Stimulated activated CD4-positive, alpha-beta T cell treated with anti-CD3 and anti-CD28 coated beads, TNF-alpha, amount 100 ng/mL, for 24 hours (primary cell): ENCODE measurements at places on chromosomes 7 and 10.
A peak's percentile ranks its signal among the peaks of the same experiment; 100 is the strongest.

- no peak for DNase-seq
These were observed 580.5 kb downstream of the AUTS2 start for GRCh38 chr7:70178787-70179186.

DNA sequence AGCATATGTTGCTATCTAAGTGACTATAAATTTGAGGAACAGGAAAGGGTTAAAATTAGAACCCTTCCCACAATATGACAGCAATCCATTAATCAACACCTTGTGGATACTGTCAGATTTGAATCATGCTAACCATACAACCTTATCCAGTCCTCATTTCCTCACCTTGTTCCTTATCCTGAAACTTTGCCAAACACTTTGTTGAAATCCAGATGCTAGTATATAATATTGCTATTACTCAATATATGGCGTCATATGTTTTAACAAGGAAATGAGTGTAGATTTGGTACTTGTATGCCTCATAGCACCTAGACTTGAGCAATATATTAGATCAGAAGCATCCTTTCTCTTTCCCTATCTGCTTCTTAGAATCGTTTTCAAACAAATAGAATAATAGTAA lies 66.3 kb upstream of the SLC25A13 start:
- no peak for DNase-seq

DNA sequence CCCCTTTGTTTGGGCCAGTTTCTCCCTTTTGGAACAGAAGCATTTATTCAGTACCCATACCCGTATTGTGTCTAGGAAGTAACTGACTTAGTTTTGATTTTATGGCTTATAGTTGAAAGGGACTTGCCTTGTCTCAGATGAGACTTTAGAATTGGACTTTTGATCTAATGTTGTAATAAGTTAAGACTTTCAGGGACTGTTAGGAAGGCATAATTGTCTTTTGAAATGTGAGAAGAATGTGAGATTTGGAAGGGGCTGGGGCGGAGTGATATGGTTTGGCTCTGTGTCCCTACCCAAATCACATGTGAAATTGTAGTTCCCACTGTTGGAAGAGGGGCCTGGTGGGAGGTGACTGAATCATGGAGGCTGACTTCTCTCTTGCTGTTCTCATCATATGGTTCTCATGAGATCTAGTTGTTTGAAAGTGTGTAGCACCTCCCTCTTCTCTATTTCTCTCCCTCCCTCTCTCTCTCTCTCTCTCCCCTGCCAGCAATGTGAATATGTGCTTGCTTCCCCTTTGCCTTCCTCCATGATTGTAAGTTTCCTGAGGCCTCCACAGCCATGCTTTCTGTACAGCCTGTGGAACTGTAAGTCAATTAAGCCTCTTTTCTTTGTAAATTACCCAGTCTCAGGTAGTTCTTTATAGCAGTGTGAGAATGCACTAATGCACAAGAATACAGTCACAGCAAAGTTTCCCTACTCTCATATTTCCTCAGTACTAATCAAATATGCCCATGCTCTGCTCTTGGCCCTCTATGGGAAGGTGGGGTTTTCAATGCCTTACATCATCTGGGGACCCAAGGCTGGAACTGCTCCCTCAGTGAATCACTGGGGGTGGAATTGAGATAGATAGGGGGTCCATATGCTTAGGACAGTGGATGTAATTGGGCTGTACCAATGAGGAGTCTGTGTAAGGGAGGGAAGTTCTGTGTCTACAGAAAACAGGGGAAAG lies 17.2 kb upstream of the AKR1C1 start:
- no peak for DNase-seq

DNA sequence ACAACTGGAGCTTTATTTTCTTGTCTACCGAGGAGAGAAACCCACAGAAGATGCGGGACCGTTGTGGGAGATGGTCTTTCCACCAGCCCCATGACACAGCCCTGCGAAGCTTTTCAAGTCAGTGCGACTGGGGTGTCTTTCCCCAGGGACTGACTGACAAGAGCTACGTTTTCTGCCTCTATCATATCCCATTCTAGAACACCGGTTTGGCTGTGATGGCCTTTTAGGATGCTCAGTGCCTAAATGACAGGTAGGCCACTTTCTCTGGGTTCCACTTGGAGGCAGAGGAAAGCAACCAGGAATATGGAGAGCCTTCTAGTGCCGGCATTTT lies 16.9 kb downstream of the SLC13A4 start:
- no peak for DNase-seq

GRCh38 chr10:59085054-59085453 lies 91.4 kb upstream of the PHYHIPL start:
- no peak for DNase-seq

GRCh38 chr7:122161628-122162027 lies 17.6 kb upstream of the AASS start:
- no peak for DNase-seq

- no peak for DNase-seq
These were observed 52.1 kb upstream of the CAV2 start for GRCh38 chr7:116447436-116447835.

DNA sequence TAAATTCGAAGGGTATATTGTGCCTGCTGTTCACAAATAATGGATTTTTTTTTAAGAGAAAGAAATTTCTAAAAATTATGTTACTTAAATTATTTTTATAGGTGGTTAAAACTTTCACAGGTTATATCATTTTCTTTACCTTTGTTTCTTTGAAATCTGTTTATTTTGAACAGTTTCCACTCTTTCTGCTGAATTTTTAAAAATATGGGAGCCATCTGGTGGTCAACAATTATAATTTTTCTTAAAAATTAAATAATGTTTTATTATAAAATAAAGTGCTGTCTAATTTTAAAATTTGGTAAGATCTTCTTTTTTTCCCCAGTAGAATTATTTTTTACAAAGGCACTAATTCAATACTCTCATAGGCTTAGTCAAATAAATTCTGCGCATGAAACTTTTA lies 263.9 kb downstream of the ETV1 start:
- DNase-seq, result no peak

- DNase-seq, result no peak
These were observed 5.3 kb downstream of the ARPC1A start for GRCh38 chr7:99331002-99331401.

DNA sequence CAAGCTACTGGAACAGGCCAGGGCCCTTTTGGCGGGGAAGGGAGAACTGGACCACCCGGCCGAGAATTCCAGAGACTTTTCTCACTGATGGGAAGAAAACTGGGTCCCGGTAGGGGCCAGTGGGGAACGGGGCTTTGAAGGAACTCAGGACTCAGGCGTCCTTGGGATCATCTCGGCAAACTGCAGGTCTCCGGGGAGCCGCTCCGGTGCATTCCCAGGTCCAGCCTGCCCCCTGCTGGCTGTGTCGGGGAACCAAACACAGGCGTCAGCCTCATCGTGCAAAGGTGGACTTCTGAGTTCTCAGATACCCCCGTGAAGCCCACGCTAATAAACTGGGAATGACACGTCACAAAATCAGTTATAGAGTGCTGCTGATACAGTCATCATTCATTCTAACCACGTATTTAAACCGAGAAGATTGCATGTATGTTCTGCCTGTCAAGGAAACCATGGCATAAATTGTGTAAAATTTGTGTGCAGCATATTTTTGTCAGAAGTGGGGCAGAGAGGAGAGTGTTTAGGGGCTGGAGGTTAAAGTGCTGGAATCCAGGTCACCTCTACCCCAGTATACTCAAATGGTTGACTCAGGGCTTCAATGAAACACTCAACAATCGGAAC lies 76.1 kb upstream of the CPXM2 start:
- peak; percentile 52 for DNase-seq

DNA sequence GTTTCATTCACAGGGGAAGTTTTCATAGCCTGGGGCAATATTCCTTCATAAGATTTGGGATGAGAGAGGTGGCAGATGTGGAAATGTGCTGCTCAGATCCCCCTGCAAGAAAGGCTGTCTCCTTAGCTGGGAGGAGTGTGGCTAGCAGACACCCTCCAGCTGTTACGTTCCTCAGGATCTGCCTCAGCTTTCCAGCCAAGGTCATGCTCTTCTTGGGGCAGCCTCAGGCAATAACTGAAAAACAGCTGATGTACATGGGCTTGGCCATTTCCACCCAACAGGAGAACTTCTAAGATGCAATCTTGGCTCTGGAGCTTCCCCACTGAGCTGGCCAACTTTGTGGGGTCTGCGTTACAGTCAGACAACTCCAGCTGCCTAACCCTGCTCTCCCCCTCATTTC lies 51.3 kb upstream of the SEPTIN7 start:
- DNase-seq, result no peak

DNA sequence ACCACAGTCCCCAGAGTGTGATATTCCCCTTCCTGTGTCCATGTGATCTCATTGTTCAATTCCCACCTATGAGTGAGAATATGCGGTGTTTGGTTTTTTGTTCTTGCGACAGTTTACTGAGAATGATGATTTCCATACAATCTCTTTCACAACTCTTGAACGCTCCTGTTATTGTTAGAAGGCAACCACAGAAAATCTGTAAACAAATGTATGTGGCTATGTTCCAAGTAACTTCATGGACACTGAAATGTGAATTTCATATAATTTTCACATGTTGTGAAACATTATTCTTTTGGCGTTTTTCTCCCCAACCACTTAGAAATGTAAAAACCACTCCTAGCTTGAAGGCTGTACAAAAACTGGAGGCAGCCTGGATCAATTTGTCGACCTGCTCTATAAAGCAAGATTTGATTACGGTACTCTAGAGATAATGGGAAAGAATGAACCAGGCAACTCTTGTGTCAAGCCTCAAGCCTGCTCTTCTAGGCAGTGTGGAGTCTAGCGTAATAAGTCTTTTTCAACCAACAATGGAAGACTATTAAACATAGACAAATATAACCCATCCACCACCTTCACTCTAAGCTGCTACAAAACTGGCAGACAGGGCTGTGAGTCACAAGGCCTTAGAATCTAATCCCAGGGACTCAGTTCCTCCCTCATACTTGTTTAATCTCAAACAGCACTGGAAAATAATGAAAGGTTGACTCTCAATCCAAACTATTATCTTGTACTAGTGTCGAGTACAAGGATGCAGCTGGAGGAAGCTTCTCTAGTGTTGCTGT lies 22.7 kb downstream of the ARL3 start:
- DNase-seq, result no peak

DNA sequence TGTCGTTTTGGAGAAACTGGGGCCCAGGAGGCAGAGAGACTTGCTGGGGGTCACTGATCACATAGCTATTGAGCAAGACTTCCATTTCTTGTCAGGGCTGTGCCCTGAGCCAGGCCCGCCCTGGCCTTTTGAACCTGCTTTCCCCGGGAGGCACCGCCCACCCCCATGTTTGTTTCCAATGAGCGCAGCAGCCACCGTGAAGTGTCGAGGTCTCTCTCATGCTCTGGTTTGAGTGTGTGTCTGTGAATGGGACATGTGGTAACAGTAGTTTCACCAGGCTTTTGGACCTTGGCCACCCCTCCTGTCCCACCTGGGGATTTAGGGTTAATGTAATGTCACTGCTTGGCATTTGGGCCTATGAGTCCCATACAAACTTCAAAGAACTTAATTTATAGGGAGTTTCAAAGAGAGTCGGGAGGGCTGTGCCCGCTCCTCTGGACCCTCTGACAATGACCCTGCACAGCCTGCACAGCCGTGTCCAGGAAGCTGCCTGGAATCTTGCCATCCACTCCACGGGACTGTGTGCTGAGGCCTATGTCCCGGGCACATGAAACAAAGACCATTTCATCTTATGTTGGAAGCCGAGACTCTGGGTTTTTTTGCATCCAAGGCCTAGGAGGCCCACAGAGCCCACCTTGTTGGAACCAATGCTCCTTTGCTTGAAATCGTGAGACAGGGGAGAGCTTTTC lies 6.3 kb downstream of the PRF1 start:
- no peak for DNase-seq

DNA sequence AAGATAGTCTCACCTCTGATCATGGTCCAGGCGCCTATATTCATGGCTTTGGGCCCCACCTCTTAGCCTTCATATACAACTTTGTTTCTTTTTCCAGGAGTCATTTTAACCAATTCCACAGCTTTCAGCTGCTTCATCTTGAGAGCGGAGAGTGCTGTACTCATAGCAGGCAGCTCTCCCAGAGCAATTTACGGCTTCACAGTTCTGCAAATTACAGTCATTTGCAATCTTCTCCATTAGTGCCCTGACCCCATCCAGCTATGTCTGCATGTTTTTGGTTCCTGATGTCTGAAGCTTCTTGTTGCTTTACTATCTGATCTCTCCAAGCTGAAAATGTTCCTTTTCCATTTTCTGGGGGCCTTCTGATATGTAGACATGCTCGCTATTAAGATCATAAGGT lies 18.0 kb upstream of the MEST start:
- DNase-seq, result no peak

GRCh38 chr7:36261019-36261754 lies 108.1 kb downstream of the EEPD1 start:
- DNase-seq, result no peak

DNA sequence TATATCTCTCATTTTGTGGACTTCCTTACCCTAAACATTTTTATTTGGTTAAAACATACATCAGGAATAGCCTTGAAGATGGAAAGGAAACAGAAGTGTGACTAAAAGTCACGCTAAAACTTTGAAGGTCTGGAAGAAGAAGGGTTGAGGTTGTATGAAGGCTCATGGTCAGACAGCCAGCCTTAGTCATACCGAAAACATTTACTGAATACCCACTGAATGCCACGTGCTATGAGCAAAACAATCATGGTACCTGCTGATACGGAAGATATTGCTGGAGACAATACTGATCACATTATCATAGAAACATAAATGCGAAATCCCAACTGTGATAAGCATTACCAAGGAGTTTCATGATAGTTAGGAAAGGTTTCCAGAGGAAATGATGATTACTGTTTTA lies 64.0 kb downstream of the PDZD8 start:
- no peak for DNase-seq

DNA sequence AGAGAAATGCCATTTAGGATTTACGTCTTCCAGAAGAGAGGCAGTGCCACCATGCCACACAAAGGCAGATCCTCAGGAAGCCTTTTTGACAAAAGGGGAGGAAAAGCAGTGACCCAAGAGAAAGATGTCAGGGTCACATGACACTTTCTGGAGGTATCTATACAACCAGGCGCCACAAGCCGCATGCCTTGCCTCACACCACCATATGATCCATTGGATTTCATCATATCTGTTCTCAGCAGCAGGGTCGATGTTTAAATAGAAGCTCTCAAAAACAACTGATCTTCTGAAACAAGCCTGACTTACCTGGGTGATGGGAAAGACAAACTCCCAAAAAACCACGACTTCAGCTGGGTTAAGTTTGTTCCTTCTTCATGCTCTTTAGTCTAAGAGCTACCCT lies 52.5 kb upstream of the UNC5B start:
- no peak for DNase-seq

- DNase-seq, result peak; percentile 27
These were observed 613 bp downstream of the AP5Z1 start for GRCh38 chr7:4775848-4776623.

- no peak for DNase-seq
These were observed 7.4 kb upstream of the ZMYND11 start for GRCh38 chr10:127612-128432.

GRCh38 chr7:4077980-4078379 lies 604.1 kb upstream of the FOXK1 start:
- no peak for DNase-seq

DNA sequence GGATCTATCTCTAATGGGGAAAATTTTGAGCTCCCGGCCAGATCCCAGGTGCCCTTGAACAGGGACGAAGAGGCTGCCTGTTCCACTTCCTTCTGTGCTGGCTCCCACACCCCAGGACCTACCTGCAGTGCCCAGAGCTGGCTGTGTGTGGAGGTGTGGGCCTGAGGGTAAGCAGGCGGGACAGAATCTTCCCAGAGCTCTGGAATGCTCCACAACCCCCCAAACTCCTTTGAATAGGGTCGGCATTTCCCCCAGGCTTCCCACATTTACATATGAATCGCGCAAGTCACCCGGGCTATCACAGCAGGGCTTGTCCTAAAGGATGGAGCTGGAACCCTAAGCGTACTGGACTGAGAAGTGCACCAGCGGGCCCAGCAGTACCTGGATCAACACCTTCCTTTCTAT lies 95.9 kb downstream of the DNMBP start:
- no peak for DNase-seq
